ENCODE measurements at places on chromosomes 6 and 20.

DNA sequence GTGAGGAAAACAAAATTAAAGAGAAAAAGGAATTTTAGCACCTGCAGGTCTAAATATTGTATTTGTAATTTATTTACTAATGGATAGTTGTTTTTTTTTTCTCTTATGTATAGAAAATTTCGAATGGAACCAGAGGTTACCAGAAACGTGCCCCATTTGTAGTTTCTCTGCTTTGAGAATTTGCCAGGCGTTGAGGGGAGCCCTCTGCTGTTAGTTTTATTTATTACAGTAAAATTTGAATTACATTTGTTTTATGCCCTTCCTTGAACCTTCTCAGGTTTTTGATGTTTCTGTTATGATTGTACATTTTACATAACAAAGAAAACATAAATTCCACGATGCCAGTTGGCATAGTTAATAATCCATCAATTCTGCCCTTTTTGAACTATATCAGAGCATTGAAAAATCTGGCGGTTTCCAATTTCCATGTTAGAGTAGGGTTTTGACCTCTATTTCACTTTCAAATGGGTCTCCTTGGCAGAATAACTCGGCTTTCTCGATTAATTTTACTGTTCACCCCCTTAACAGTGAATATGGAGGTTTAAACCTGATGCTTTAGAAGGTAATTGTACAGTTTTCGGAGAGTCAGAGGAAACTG lies 35.1 kb upstream of the RFPL4B start:
- DNase-seq = no peak

- DNase-seq = no peak
Observed at GRCh38 chr6:151027936-151028838, 162.7 kb downstream of the MTHFD1L start.

DNA sequence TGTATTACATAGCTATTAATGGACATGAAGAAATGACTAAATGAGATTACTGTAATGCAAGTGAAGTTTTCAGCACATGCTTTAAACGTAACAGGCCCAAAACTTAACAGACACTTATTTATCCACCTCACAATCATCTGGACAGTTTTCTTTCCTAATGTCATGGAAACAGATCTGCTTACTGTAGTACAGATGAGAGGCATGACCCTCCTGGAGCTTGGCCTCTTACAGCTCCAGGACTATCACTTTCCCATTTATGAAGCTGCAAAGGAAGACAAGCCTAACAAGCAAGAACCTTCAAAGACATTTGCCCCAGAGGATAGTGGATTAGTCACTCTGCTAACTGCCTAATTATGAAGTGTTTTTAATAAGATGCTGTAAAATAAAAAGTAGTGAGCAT lies 419.3 kb downstream of the PHF3 start:
- DNase-seq = no peak

- no peak for DNase-seq
Observed at GRCh38 chr6:17945111-17945510, 42.3 kb downstream of the KIF13A start.

GRCh38 chr20:64156136-64156885 lies 7.9 kb upstream of the MYT1 start:
- DNase-seq = no peak

DNA sequence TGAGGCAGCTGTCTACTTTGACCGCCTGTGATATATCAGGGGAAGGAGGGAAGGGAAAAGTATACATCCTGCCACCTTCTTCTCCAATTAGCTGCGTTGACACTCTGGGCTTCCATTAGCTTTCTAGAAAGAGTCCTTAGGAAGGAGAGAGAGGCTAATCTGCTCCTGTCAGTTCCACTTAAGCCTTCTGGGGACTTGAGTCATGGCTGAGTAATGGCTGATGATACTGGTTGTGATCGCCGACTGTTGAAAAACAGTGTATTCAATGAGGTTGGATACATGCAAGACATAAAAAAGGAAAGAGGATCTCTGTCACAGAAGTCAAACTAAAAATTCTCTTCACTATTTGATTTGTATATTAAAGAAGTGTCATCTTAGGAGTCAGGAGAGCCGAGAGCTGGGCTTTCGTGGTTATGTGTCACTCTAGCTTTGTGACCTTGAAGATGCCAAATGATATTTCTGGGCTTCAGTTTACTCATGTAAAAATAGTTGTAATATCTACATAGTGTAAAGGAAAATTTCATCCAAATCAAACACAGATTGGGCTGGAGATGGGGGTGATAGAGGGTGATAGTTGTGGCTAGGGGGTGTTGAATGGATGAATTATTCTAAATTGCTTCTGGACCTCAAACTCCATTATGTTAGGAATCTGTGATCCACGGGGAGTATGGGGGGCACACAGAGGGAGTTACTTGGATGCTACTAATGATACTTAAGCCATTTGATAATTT lies 189.0 kb downstream of the UST start:
- DNase-seq = no peak

- peak; percentile 36 for DNase-seq
Observed at GRCh38 chr20:59850018-59850641, 83.3 kb downstream of the SYCP2 start.

- no peak for DNase-seq
Observed at GRCh38 chr20:58470336-58471192, 44.6 kb downstream of the APCDD1L start.

DNA sequence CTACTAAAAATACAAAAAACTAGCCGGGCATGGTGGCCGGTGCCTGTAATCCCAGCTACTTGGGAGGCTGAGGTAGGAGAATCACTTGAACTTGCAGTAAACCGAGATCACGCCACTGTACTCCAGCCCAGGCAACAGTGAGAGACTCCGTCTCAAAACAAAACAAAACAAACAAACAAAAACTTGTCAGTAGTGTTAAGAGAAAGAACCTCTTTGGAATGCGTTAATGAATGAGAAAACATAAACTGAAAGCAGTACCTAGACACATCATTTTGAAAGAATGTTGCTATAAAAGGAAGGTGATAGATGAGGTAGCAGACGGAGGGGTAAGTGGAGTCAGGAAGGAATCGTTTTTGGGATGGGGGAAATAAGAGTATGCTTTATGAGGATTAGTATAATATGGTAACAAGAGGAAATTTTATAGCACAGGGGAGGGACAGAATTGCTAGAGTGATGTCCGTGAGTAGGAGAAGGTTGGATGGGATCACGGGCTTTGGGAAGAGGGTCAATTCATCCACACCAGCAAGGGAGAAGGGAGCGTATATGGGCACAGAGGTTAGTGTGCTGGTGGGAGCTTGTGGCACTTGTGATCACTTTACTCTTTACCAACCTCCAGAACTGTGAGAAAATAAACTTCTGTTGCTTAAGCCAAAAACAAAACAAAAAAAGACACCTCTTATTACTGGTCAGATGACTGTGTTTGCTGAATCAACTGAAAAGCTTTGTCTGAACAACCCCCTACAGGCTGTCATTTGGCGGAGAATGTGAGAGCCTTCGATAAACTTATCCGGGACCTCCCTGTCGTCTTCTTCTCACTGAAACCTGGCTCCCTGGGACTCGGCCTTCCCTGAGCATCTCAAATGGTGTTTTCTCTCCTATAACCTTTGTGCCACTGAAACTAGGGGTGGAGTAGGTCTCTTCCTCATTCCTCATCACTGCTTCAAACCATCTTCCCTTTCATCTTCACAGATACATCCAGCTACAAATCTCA lies 48.9 kb upstream of the TFAP2A start:
- DNase-seq = no peak

- DNase-seq = no peak
Observed at GRCh38 chr20:38870733-38871559, 55.3 kb upstream of the FAM83D start.

GRCh38 chr20:37890643-37891042 lies 12.3 kb upstream of the VSTM2L start:
- DNase-seq = no peak

- DNase-seq = no peak
Observed at GRCh38 chr6:151475653-151476523, 17.9 kb upstream of the CCDC170 start.

DNA sequence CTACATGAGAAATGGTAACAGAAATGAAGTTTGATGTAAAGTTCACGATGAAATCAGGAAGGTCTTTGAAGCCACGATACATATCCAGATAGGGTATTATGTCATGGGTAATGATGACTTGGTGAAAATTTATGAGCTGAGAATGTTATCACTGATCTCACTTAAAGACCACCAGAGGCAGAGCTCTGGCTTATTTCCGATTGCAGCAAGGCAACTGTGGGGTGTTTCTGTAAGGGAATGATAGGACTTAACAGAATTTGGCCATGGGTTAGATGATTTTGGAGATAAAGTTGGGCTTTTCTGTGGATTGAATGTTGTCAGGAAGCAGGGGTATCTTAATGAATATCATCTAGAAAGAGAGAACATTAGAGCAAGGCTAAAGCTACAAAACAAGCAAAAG lies 508.4 kb downstream of the HDGFL1 start:
- DNase-seq = no peak

- no peak for DNase-seq
Observed at GRCh38 chr20:37394543-37395409, 48.8 kb downstream of the SRC start.

DNA sequence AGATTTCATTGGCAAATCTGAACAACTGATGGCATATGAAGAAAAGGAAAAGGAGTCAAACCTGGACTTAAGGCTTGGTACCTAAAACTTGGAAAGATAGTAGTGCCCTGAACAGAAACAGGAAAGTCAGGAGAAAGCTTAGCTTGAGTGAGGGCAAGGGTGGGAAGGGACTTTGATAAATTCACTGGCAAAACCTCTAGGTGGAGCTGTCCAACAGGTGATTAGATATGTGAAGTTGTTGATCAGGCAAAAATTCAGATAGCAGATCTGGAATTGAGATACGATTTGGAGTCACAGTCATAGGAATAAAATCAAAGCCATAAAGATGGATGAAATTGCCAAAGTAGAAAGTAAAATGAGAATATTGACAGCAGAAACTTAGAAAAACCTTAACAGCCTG lies 16.1 kb upstream of the ZNF292 start:
- DNase-seq = no peak

GRCh38 chr6:17724341-17724740 lies 17.6 kb upstream of the NUP153 start:
- no peak for DNase-seq

DNA sequence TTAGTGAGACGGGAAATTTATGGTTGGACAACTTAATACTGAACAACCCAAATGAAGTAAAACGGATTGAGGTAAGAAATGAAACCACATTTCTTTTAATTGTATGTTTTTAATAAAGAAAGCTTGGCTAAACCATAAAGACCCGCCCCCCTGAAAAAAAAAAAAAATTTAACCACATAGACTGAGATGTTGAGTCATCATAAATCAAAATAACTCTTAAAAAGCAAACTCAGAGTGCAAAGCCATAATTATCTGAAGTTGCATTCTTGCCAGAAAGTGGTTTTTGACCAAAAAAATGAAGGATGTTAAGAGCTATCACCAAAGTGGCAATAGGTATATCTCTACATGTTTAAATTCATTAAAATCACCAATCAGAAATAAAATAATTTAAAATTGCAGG lies 101.8 kb upstream of the COL21A1 start:
- no peak for DNase-seq

GRCh38 chr20:46219920-46220319 lies 88.4 kb downstream of the CDH22 start:
- DNase-seq = no peak

DNA sequence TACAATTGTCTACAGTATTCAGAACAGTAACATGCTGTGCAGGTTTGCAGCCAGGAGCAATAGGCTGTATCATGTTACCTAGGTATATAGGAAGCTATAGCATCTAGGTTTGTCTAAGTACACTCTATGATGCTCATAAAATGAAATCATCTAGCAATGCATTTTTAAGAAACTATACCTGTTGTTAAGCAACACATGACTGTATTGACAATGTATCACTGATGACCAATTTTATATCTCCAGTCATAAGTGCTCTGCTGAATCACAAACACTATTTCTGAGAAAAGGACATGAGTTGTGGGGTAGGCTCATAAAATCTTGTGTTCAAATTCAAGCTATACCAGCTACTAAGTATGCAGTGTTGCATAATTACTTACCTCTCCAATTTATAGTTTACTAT lies 501.3 kb downstream of the CD109 start:
- DNase-seq = no peak

DNA sequence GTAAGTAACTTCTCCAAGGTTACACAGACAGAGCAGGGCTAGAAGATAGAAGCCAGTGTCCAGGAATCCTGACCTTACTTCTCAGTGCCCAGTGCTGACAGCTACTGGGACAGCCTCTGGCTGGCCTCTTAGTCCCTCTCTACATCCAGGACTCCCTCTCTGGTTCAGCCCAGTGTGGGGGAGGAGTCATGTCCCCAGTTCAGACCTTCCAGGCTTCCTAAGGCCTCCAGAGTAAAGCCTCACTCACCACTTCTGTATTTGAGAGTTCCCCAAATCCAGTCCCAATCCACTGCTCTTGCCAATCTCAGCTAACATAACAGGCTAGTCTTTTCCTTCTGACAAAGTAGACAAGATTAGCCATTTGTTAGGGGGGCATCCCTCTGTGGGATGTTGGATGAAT lies 36.9 kb upstream of the EPB41L1 start:
- DNase-seq = no peak

DNA sequence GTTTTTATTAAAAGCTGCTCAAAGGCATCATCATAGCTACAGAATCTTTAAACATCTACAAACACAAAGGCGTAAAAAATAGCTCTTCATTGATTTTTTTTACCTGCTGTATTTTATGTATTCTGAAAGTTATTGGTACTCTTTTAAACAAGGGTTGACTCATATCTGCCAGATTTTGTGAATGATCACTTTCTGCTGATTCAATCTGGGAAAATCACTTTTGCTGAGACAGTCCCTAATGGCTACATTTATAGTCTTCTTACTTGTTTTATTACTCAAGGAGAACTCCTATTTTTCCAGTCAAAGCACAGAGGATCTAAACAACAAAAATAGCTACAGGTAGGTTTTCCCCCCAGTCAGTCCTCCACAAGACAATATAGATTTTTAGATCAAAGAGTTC lies 739.0 kb downstream of the CBLN4 start:
- no peak for DNase-seq

GRCh38 chr6:93318121-93318520 lies 101.2 kb downstream of the EPHA7 start:
- DNase-seq = no peak

DNA sequence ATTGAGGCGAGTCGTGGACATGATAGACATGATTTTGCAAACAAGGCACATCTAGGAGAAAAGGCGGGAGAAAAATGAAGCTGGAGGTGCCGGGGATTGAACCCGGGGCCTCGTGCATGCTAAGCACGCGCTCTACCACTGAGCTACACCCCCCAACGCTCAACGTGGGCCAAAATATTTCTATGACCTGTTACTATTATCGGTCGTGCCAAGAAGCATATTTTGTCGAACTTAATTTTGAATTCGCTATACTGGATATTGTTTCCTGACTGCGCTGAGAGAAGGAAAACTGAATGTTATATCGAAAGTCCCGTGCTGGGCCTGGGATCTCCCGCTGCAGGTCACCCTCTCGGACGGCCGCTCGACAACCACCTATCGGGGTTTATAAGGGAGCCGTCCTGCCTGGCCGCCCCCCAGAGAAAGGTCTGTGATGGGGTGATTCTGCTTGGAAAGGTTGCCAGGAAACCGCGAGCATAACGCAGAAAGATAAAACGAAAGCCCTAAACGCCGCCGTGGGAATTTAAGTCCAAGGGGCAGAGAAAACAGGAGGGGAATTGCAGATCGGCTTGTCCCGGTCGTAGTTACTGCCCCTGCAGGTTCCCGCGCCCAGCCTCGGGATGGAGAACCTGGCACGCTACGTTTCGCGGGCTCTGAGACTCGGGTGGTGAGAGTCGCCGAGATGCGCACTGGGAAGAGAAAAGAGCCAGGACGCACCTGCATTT lies 60.0 kb downstream of the TRIM27 start:
- no peak for DNase-seq
